ENCODE measurements at places on chromosomes 7 and 10. TPM values are rescaled to one million over a fixed set of nuclear protein-coding genes. Genes with fewer than 3 reads are reported as not detected.

NKX1-2 gene
- total RNA-seq, result not detected

PDE1C gene
- total RNA-seq, result not detected

KIF20B gene
- 83.5 TPM for total RNA-seq

MSMB gene
- not detected for total RNA-seq

OGA gene
- 142 TPM for total RNA-seq

CPVL gene
- 1.8 TPM for total RNA-seq

TEX36 gene
- total RNA-seq, result not detected

- DNase-seq, result no peak
Measured at GRCh38 chr7:134284011-134284410, 32.7 kb downstream of the SLC35B4 start.

DNA sequence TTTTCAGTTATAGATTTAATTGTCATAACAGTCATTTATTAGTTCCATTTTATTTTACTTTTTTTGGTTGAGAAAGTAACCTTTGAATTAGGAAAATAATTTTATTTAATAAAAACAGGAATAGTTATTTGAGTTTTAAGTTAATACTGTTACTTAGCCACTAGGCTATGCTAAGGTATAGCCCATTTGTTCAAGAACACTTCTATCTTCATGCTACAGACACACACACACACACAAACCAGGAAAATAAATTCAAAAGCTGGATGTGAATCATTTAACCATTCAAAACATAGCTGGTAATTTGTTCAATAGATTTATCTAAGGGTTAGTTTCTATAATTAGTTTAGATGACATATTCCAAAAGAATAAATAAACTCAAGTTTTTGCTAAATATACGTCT, 148.4 kb downstream of the RNF133 start:
- DNase-seq, result no peak

GRCh38 chr7:108497082-108497725, 28.7 kb downstream of the PNPLA8 start:
- peak; percentile 35 for DNase-seq

DNA sequence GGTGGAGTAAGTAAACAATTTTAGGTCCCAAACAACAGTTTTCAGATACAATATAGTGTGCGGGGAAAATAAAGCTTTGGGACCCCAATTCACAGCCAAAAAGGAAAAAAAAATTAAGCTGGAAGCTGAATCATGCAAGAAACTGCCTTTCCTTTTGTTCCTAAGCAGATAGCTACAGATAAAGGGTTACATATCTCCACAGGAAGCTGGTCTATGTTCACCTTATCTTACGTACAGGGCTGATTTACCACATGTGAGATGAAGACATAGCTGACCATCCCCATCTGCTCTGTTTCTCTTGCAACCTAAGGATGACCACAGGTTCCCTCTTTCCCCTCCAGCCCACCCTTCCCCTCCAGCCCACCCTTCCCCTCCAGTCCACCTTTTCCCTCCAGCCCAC, 14.2 kb upstream of the PFKP start:
- no peak for DNase-seq

DNA sequence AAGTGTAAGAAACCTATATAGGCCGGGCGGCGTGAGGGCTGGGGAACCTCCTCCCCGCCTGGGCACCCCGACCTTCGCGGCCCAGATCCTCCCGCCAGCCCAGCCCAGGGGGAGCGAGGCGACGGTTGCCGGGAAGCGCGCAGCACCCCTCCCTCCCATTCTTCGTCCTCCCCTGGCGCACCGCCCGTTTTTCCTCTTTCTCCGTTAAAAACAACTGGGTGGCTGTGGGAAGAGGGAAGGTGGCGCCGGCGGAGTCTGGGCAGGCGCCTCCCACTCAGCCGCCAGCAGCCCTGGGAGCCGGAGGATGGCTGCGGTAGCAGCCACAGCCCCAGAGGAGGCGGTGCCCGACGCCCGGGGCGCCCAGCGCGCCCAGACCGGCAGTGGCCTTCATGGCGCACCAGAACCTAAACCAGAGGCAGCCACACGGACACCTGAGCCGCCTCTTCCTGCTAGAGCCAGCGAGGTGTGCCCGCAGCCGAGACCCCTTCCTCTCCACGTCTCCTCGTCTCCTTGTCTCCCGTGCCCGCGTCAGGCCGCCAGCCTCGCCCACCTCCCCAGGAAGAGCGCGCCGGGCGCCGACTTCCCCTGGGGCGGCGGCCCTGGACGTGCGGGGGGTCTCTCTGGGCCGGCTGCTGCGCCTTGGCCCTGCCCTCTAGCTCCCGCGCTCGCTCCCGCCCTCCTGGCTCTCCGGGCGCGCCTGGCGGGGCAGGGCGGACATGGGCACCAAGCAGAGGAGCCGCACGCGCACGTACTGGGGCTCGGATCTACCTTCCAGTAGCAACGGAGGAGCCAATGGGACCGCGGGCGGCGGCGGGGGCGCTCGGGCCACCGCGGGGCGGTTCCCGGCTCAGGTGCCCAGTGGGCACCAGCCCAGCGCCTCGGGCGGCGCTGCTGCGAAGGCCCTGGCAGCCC, 32.8 kb upstream of the SFTPD start:
- DNase-seq, result peak; percentile 39

DNA sequence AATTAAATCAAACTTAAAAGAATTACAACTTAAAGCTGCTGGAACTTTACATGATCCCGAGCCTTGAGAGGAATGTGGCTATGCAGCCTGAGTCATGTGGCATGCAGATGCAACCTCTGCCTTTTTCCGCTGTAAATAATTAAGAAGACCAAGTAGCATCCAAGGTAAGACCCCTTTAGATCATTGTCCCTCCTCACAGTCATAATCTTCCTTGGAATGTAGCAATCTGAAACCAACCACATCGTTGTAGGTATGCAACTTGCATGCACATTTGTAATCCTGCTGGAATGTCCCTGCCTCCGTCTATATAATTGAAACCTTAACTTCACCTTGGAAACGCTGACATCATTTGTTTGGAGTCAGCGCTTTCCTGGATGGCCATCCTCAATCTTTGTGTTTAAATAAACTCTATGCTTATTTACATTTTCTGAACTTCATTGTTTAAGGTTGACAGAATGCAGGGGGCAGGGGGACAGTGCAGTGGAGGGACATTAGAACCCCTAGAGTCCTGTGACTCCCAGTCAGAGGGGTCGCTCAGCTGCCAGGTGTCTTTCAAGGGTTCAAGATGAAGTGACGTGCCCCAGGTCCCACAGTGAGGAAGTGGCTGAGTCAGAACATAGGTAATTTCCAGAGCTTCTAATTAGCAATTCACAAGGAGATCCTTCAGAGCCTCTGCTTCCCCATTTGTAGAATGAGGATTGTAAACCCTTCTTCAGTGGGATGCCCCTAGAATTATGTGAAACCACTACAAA, 110.7 kb downstream of the RALA start:
- no peak for DNase-seq

DNA sequence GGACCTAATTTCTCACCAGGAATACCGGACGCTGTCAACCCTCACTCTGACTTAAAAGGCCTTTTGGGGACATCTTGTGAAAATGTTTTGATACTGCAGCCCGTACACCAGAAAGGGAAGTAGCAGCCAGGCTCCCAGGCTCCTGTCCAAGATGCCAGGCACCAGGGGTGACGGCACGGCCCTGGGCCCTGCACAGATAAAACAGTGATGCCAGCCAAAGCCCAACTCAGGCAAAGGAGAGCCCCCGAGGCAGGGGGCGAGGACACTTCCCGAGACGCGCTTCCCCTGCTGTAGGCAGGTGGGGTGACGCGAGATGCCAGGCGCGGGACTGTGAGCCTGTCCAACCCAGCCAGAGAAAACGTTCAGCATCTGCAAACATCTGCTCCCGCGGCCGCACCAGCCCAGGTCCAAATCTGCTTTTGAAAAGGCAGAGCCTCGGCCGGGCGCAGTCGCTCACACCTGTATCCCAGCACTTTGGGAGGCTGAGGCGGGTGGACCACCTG, 15.7 kb downstream of the ZFAND2A start:
- no peak for DNase-seq

GRCh38 chr10:116170815-116171250, 102.2 kb downstream of the GFRA1 start:
- no peak for DNase-seq

DNA sequence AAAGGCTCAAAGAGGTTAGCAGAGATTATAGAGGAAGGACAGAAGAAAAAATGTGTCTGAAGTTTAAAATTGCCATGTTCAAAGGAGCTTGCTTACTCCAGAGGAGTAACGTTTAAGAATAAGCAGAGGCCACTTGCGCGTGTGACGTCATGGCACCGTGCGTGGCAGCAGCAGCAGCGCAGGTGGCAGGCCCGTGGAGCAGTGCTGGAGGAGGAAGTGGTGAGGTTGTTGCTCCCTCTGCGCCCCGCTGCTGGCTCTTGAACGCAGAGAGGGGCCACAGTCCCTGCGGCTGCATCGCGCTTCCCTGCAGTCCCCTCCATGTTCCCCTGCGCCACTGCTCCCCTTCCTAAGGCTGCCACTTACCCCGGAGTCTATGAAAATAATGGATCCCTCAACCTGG, 37.5 kb downstream of the GDI2 start:
- peak; percentile 84 for DNase-seq

DNA sequence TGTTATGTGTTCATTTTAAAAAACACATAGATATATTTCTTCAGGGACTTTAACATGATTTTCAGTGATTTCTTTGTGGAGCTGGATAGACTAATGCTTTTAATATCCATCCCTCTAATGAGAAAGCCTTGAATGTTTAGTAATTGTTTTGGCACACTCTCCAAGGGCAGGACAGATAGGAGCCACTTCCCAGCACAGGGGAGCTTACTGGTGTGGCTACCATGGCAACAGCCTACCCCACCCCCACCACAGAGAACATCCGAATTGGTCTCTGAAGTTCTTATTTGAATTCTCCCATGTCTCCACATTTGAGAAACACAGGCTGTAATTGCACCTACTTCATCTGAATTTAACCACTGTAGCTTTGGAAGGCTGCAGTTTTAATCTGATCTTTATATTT, 87.7 kb downstream of the PRKG1 start:
- no peak for DNase-seq
